ENCODE measurements at places on chromosomes 1 and 21.

DNA sequence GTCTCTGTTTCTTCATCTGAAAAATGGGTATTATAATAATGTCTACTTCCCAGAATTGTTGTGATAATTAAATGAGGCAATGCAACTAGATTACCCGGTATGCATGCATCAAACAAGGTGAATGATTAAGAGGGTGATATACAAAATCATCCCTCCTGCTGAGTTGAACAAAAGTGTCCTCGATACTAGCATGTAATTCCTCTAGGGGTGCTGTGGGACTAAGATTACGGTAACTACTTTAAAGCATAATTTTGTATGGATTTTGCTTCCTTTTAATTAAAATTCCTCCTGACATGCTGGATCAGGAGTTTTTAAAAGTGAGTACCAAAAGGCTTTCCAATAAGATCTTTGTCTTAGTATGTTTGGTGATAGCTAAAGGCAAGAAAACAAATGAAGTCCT, 98.7 kb upstream of the PRMT6 start:
- no peak for DNase-seq

- no peak for DNase-seq
Measured at GRCh38 chr1:171286032-171286705, 27.8 kb upstream of the FMO4 start.

- no peak for DNase-seq
Measured at GRCh38 chr1:159302095-159302494, at the start of gene FCER1A. FCER1A (plus strand) TSS chr1:159302336; CDS start chr1:159302365, 29 bp downstream.

DNA sequence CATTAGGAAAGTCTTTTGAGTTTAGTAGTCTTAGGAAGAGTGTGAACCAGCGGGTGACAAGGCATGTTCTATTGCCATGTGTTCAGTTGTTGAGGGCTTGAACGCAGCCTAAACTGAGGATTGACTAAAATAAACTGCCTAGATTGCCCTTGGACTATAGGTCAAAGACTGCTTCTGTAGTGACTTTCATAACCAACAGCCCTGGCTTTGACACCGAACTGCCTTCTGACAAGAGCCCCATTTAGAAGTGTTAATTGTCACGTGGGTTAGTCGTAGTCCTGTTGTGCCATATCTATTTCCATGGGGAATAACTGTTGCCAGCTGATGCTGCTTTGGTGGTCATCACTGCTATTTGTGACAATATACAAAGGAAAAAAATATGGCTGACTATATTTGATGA, 90.4 kb downstream of the TGFB2 start:
- DNase-seq = no peak

All from body of pancreas (tissue), 4 donors.